ENCODE measurements at places on chromosomes 12 and 14.

GRCh38 chr14:90894241-90894640 lies 78.0 kb upstream of the TTC7B start:
- no peak for DNase-seq

DNA sequence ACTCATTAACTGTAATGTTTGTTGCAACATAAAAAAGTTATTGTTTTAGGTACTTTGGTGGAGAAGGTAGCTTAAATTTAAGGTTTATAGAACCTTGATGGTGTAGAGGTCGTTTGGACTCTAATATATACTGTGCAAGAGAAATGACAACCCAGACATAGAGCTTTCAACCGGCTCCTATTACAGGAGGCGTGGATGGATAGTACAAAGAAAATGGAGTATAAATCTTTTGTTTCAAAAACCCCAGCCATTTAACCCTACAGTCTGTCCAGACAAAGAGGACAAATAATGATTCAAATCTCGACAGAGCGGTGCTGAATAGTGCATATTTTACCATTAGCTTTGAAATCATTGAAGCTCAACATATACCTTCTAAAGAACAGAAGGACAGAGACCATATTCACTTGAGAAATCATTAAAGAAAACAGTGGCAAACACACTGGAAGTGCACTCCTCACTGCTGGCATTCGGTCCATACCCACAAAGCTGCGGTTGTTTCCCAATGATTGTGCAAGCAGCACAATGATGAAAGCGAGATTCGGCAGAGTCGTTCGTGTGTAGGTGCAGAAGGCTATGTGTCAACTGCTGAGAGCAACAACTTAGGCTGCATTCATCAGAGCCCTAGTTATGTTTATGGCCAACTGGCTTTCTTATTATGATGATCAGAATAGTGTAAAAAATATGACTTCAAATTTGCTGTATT lies 688.6 kb downstream of the NOVA1 start:
- DNase-seq, result no peak

- DNase-seq, result no peak
Observed at GRCh38 chr12:1580526-1580925, 13.9 kb downstream of the FBXL14 start.

GRCh38 chr12:104494793-104495158 lies 38.0 kb downstream of the CHST11 start:
- DNase-seq, result no peak

- DNase-seq, result no peak
Observed at GRCh38 chr14:65431951-65432350, 19.4 kb downstream of the FUT8 start.

- no peak for DNase-seq
Observed at GRCh38 chr12:93502802-93503623, 35.7 kb downstream of the MRPL42 start.

DNA sequence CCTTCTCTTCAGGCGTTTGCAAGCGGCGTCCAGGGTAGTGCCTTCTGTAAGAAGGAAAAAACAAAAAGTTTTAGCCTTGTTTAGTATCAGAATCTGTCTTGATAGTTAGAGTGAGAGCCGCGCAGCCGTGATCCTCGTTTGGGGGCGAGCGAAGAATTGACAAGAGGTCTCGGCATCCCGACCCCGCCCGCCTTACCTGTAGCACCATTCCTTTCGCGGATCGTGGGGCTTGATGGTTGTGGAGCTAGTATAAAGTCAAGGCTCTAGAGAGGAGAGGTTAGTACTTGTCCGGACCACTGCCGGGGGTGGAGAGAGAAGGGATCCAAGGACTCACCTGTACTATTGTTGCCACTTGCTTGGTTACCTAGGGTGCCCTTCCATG lies 494 bp downstream of the TMTC3 start:
- DNase-seq, result no peak

DNA sequence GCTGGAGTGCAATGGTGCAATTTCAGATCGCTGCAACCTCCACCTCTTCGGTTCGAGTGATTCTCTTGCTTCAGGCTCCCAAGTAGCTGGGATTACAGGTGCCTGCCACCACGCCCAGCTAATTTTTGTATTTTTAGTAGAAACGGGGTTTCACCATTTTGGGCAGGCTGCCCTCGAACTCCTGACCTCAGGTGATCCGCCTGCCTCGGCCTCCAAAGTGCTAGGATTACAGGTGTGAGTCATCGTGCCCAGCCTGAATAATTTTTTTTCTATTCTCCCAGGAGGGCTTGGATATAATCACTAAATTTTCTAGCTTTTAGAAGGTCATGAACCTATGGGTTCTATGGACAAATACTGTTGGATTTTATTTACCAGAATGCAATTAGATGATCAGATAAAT lies 44.7 kb upstream of the GNPNAT1 start:
- no peak for DNase-seq

- no peak for DNase-seq
Observed at GRCh38 chr14:33589334-33589733, 361.5 kb downstream of the EGLN3 start.

Measured in cortex of kidney (tissue), 1 donor.